Astrocyte (in vitro differentiated cells and primary cell): ENCODE measurements at places on chromosomes 3 and 15. TPM values are rescaled to one million over a fixed set of nuclear protein-coding genes. Genes with fewer than 3 reads are reported as not detected.
A peak's percentile ranks its signal among the peaks of the same experiment; 100 is the strongest.

DNA sequence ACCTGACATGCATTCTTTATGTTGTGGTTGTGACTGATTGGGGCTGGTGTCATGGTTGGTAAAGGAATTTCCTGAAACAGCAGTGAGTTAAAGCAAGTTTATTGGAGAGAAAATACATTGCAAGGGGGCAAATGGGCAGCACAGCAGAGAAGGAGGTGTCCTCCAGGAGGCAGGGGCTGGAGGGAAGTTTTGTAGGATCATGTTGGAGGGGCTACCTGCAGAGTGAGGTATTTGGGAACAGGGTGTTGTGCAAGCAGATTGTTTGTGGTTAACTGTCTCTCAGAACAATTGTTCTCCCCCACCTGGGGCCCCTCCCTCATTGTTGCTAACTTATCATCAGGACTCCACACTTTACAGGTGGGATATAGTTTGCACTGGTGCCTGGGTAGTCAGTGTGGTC, 196.0 kb downstream of the NSUN3 start:
- no peaks in the 10 kb centered on the region for H3K4me1 ChIP-seq
- H3K36me3 ChIP-seq, result no peaks in the 10 kb centered on the region
- H3K27me3 ChIP-seq, result no peaks in the 10 kb centered on the region

GNL3 gene
- total RNA-seq, result 85.4 and 93.7 TPM in 2 replicates

GRCh38 chr15:43429687-43430086, 58.8 kb downstream of the TUBGCP4 start:
- no peak overlapping the region for H3K27ac ChIP-seq
- peaks cover 24% of the 10 kb centered on the region for H3K36me3 ChIP-seq
- H3K4me3 ChIP-seq, result no peak overlapping the region
- H3K27me3 ChIP-seq, result no peaks in the 10 kb centered on the region

- H3K4me3 ChIP-seq, result no peak overlapping the region
- H3K27ac ChIP-seq, result no peak overlapping the region
- H3K36me3 ChIP-seq, result no peaks in the 10 kb centered on the region
- H3K4me1 ChIP-seq, result no peaks in the 10 kb centered on the region
- H3K27me3 ChIP-seq, result no peaks in the 10 kb centered on the region
These were observed 581.7 kb downstream of the DIPK2A start for GRCh38 chr3:144553301-144553700.

DNA sequence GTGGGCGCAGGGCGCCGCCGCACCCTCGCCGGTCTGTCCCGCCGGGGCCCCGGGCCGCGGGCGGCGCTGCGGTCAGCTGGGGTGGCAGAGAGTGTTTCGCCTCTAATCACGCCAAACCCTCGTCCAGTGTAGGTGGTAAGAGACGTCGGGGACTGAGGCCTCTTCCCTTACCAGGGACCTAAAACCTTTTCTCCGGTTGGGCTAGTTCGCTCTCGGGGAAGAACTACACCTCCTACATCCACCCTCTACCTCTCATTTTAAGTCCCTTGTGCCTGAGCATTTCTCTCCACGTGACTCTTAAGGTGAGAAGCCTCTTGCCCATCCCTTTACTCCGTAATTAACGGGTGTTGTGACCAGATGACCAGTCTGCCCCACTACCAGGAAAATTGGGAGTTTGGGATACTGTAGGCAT, 520 bp downstream of the TMEM42 start:
- H3K4me1 ChIP-seq, result peaks cover 8% of the 10 kb centered on the region
- peak overlapping the region; percentile 89 for H3K27ac ChIP-seq
- no peaks in the 10 kb centered on the region for H3K27me3 ChIP-seq

DNA sequence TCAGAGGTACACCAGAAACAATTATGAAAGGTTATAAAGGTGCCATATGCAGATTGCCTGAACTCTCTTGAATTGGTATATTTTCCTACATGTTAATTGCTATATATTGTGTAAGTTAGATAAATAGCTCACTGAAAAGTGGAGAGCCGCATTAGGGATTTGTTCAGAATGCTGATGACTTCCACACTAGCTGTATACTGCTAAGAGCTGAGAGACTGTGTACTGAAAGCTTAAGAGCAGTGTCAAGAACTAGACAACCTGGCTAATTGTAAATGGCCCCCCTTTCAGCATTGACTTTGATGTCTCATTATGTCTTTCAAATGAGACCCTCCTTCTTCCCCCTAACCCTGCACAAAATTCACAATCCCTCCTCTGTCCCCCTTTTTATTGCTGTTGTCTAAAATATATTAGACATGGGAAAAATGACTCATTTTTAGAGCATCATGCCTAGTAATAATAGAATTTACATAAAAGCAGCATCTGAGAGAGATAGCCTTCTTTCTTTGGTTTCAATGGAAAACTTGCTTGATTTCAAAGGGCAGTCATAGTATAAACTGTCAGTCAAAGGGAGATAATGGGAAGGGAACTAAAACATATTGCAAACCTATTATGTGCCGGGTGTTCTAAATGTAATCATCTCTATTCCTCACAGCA, 34.7 kb upstream of the GREM1 start:
- DNase-seq, result no peak
- peak overlapping the region; percentile 91 for H3K27ac ChIP-seq
- H3K4me3 ChIP-seq, result peak overlapping the region; percentile 12
- peaks cover 44% of the 10 kb centered on the region for H3K4me1 ChIP-seq
- no peaks in the 10 kb centered on the region for H3K27me3 ChIP-seq
- H3K36me3 ChIP-seq, result no peaks in the 10 kb centered on the region

FANCD2OS gene
- total RNA-seq, result not detected in 2 replicates

TUSC7 gene
- not detected in 2 replicates for total RNA-seq

MYO5A gene
- 47.6 and 47.7 TPM in 2 replicates for total RNA-seq

DNA sequence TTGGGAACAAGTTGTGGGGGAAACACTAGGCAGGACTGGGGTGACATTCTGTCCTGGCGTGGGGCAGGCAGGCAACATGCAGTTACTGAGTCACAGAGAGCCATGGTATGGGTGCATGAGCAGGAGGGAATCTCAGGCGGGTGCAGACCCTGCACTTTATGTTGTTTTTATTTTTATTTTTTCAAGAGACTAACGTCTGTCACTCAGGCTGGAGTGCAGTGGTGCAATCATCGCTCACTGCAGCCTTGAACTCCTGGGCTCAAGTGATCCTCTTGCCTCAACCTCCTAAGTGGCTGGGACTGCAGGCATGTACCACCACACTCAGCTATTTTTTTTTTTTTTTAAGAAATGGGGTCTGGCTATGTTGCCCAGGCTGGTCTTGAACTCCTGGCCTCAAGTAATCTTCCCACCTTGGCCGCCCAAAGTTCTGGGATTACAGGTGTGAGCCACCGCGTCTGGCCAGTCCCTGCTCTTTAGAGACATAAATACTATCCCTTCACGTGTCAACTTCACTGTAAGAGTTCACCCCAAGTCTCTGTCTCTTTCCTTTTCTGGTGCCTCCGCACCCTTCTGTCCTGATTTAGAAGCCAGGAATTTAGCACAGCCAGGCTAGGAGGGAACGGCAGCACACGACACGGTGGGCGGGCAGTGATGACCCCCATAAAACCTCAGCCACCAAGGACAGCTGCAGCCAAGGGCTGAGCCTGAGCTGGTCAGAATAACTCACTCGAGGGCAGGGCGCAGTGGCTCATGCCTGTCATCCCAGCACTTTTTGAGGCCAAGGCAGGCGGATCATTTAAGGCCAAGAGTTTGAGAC, 72.8 kb upstream of the IQSEC1 start:
- H3K27me3 ChIP-seq, result no peaks in the 10 kb centered on the region
- no peak overlapping the region for H3K4me3 ChIP-seq
- H3K36me3 ChIP-seq, result no peaks in the 10 kb centered on the region
- H3K27ac ChIP-seq, result no peak overlapping the region

- no peak overlapping the region for H3K4me3 ChIP-seq
- H3K27ac ChIP-seq, result no peak overlapping the region
- H3K36me3 ChIP-seq, result no peaks in the 10 kb centered on the region
- H3K27me3 ChIP-seq, result peaks cover 40% of the 10 kb centered on the region
These were observed 131.3 kb upstream of the PRR20G start for GRCh38 chr3:127419182-127419581.

RASL12 gene
- total RNA-seq, result 0.32 and 0.36 TPM in 2 replicates

- H3K27ac ChIP-seq, result no peak overlapping the region
- no peaks in the 10 kb centered on the region for H3K27me3 ChIP-seq
- no peaks in the 10 kb centered on the region for H3K4me1 ChIP-seq
- peak; percentile 9 for DNase-seq
These were observed 393.1 kb upstream of the ATP11B start for GRCh38 chr3:182399978-182400737.

DNA sequence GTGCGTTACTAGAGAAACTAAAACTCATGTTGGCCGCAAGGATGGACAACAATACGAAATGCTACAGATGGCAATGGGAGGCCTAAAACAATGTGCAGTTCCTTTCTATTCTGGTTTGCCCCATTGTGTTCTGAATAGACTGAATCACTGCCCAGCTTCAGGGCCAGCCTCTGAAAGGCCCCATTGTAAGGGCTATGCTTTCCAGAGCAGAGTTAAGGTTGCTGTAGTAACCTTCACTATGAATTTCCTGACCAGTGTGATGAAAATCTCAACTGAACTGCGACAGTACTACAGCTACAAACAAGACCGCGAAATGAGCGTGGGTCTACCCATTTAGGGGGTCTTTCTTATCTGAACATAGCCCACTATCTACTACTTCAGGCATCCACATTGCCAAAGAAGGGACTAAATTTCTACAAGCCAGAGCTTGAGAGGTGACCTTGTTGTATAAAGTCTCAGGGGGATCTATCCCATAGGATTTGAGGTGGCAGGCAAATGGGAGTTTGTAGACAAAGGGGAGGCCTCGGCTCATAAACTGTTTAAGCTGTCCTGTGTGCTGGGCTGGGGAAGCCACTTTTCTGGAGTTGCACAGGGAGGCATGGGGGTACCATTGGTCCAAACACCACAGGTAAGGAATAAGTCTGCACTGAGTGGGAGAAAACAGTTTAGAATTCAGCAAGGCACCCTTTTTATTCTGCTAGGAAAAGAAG, 80.1 kb downstream of the MYO1E start:
- H3K27me3 ChIP-seq, result no peaks in the 10 kb centered on the region
- H3K4me3 ChIP-seq, result no peak overlapping the region
- no peaks in the 10 kb centered on the region for H3K36me3 ChIP-seq
- H3K27ac ChIP-seq, result peak overlapping the region; percentile 61
